Right cardiac atrium (tissue), 5 donors: ENCODE measurements at places on chromosomes 4 and X. TPM values are rescaled to one million over a fixed set of nuclear protein-coding genes. Genes with fewer than 3 reads are reported as not detected.
A peak's percentile ranks its signal among the peaks of the same experiment; 100 is the strongest.

CT45A3 gene
- not detected for total RNA-seq

GRCh38 chr4:189090174-189090814 is 850.4 kb upstream of the FRG1 start:
- DNase-seq, result no peak

BMPR1B gene
- total RNA-seq, result 1.4 TPM

- DNase-seq, result no peak
Observed at GRCh38 chr4:5916229-5916628, 23.3 kb upstream of the CRMP1 start.

GRCh38 chr4:2837904-2838496 is 5.6 kb upstream of the ADD1 start:
- DNase-seq, result no peak

DNA sequence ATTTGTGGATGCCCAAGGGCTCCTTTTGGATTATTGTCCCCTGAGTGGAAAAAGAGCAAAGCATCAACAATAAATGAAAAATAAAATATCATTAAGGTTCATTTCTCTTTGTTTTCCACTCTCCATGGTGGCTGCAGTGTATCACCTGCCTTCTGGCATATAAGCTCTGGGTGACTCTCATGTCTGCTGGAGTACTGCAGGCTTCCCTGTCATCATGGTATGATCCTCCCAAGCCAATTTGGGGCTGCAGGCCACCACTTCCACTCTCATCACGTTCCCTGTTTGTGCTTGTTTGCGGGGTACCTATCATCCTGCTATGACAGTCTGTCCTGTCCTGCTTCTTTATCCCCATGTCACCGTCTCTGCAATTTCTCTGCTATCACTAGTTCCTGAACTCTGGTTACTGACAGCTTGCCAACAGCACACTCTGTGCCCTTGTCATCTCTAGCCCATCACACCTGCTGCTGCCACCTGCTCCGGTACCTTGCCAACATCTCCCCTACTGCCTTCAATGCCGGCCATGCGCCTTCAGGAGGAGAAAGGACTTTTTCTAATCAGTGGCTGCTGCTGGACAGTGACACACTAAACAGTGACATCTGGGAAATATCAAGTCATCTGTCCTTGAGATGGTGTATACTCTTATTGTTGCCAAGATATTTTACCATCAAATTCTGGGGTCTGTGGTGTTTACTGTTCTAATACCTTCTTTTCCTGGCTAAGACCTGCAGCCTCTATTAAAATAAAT is 23.0 kb upstream of the FGF5 start:
- DNase-seq, result no peak

DNA sequence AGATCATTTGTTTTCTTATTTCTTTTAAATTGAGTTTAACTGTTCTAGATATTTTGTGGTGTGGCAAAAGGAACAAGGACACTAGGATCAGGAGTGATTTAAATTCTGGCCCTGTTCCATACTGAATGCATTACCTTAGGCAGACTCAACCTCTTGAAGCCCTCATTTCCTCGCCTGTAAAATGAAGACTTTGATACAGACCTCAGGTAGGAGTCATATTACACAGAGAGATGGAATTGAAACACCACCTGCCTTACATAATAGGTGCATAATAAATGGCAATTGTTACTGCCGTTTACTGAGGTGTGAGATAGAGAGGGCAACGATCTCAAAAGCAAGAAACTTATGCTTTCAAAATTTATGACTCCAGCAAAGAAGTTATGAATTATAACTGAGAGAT is 28.2 kb upstream of the RASSF6 start:
- DNase-seq, result no peak

MAGEC3 gene
- not detected for total RNA-seq

KLHL13 gene
- total RNA-seq, result 6.5 TPM

- peak; percentile 18 for DNase-seq
Observed at GRCh38 chrX:39214387-39215126, 413.3 kb downstream of the MID1IP1 start.
